CD4-positive, alpha-beta memory T cell (primary cell): ENCODE measurements at places on chromosomes 4 and X. TPM values are rescaled to one million over a fixed set of nuclear protein-coding genes. Genes with fewer than 3 reads are reported as not detected.

GRCh38 chrX:133922390-133922771 is 63.0 kb downstream of the GPC3 start:
- DNase-seq: no peak

ADH7 gene
- total RNA-seq: not detected

DNA sequence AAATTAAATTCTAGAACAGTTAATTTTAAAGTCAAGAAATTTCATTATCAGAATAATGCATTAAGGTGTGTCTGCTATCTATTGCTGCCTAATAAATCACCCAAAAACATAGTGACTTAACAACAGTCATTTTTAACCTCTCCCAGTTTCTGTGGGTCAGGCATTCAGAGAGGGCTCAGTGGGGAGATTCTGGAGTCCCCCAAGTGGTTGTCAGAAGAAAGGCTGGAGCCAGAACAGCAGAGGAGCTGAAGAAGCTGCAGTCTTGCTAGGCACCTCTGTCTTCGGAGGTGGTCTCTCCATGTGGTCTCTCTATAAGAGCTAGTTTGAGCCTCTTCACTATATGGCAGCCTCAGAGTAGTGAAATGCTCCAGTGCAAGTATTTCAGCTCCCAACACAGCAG is 9.3 kb upstream of the HOPX start:
- no peak for DNase-seq

GABRG1 gene
- total RNA-seq: not detected

KDR gene
- total RNA-seq: not detected

DNA sequence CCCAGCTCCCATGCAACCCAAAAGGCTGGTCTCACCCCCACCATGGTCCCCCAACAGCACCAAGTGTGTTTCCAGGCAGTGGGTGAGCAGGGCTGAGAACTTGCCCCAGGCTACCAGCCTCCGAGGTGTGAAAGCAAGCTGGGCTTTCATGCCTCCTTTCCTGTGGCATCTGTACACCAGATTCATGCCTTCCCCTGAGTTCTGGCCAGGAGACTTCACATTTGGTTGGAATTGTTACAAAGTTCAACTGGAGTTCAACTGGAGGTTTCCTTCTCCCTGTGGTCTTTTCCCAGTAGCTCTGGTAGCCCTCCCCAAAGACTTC is 77.6 kb upstream of the RAB40AL start:
- no peak for DNase-seq

APELA gene
- not detected for total RNA-seq
